ENCODE measurements at places on chromosomes 2 and 18. TPM values are rescaled to one million over a fixed set of nuclear protein-coding genes. Genes with fewer than 3 reads are reported as not detected.

DNA sequence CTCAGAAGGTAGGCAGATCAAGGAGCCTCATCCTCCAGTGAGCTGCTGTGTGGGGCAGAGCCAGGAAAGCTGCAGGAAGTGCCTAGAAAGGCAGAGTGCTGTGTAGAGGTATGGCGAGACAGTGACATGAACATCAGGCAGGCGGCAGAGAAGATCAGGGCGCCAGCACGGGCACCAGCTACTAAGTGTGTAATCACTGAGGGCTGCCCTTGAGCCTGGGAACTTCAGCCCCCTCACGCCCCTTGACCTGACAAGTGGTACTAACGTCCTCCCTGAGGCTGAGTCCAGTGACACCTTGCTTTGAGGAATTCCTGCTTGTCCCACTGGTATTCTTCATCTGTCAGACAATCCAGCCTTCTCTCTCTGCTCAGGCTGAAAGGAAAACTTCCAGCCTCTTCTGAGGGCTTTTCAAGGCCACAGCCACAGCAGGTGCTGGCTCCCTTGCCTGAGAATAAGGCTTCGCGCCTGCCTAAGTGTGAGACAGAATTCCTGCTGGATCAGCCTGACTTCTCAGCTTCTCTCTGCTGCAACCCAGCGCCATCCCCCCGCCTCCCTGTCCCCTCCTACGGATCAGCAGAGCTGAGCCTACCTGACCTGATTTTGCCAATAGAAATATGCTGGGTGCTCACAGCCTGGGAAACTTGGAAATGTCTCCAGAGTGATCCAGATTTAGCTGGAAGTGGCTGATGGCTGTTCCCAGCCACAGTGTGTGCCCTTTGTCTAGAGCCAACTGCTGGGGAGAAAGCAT lies 148.0 kb downstream of the SMAD7 start:
- H3K36me3 ChIP-seq: no peaks in the 10 kb centered on the region
- no peak overlapping the region for H3K4me3 ChIP-seq
- no peak overlapping the region for H3K27ac ChIP-seq
- H3K4me1 ChIP-seq: no peaks in the 10 kb centered on the region
- DNase-seq: peak; percentile 13

DNA sequence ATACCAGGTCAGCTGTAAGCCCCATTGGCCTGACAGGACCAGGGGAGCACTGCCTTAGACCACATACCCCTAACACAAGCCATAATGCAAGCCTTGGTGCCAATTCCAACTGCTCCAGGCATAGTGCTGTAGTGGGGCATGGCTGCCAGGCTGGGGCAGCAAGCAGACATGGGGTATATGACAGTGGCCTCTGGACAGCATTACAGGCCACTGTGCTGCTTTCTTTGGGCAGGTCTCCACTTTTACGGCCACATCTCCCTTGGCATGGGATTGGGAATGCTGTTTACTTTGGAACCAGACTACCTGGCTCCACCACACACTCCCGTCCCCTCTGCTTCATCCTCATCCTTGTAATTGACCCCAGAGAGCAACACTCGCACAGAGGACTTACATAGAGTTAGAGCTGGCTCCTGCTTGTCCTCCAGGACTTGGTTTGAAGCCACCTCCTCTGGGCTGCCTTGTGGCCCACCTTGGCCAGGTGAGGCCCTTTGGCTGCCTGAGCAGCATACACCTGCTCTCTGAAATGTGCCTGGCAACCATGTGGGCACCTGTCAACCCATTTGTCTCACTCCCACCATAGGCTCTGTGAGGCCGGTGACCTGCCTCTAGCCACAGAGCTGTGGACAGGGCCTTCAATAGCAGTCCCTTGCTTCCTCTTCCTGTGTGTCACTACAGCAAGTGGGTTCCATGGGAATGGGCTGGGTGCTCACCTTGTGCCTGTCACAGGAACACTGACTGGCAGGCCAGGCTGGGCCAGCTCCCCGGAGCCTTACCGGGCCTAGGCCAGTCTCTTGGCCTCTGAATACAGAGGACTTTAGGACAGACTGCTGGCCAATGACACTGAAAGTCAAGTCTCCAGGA lies 262.6 kb upstream of the HS6ST1 start:
- no peak for DNase-seq
- no peaks in the 10 kb centered on the region for H3K27me3 ChIP-seq
- no peaks in the 10 kb centered on the region for H3K4me1 ChIP-seq
- no peaks in the 10 kb centered on the region for H3K36me3 ChIP-seq
- no peak overlapping the region for H3K27ac ChIP-seq

Gene CXCR1
- not detected for total RNA-seq

DNA sequence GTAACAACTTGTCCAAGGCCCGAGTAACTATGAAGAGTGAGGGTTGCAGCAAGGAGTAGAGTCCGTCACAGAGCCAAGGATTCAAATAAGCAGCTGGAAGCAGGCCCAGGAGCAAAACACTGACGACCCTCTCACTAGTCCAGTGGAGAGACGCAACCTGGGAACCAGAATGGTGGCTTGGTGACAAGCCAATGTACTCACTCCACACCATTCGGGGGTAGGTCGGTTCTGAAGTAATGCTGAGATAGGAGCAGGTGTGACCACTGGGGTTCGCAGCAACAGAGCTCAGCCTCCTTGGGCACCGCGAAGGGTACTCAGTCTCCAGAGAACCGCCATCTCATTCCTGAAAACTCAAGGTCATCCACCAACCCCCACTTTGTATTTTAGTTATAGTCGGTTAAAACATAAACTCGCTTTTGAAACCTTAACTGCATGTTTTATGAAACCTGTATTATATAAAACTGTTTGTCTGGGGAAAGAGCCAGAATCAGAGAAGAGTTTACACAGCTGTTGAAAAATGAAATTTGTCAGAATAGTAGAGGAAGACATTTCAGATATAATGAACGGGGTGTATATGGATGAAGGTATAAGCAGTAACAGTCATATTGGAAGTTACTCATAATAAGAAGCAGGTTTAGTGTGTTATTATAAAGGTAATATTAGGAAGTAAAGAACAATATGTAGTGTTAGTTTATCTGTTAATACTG lies 8.6 kb downstream of the ANKRD62 start:
- H3K27me3 ChIP-seq: no peaks in the 10 kb centered on the region
- no peaks in the 10 kb centered on the region for H3K36me3 ChIP-seq
- no peak overlapping the region for H3K4me3 ChIP-seq
- H3K4me1 ChIP-seq: no peaks in the 10 kb centered on the region

- H3K4me3 ChIP-seq: no peak overlapping the region
- no peak for DNase-seq
Observed at GRCh38 chr2:175399326-175399725, 217.8 kb upstream of the ATP5MC3 start.

GRCh38 chr18:10432781-10433180 lies 21.7 kb upstream of the APCDD1 start:
- H3K27ac ChIP-seq: no peak overlapping the region
- no peaks in the 10 kb centered on the region for H3K4me1 ChIP-seq
- no peak for DNase-seq
- H3K4me3 ChIP-seq: no peak overlapping the region
- no peaks in the 10 kb centered on the region for H3K27me3 ChIP-seq

DNA sequence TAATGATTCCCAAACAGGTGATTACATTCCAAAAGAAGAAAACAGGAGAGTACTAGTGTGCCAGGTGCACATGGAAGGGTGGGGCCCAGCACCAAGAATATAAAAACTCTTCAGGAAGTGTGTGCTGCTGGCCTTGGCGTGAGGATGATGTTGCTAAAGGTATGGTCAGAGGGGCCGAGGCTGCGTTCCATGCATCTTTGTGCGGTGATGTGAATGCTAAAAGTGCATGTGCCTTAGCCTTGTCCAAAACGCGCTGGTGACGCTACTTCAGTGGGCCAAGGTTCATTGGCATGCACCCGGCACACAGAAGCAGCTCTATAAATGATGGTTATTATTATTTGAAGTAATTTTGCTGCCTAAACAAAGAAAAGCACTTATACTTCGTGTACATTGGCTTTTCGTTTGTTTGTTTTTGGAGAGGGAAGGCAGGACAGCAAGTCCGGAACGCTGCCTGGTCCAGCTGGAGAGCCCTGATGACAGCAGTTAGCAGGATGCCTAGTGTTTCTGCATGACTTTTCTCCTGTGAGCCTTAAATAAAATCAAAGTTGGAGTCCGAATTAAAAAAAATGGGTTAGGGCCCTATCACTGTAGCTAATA lies 2.9 kb downstream of the ALKAL2 start:
- H3K27ac ChIP-seq: no peak overlapping the region
- peaks cover 12% of the 10 kb centered on the region for H3K4me1 ChIP-seq
- DNase-seq: no peak
- H3K27me3 ChIP-seq: no peaks in the 10 kb centered on the region
- no peak overlapping the region for H3K4me3 ChIP-seq
- H3K36me3 ChIP-seq: no peaks in the 10 kb centered on the region

DNA sequence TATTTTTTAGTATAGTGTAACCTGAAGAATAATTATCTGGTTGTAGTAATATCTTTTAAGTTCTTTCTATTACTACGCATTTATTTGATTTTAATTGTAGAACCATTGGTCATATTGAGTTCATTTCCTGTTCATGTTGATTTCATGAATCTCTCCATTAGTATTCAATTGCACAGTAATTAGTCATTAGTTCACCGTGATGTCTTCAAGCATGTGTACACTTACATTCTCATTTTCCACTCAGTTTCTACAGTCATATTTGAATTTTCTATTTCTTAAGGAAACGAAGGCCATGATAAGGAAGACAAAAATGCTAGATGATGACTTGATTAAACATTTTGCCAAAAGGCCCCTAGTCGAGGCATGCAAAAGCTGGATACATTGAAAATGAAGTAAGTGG lies 333.7 kb upstream of the FANCL start:
- H3K4me1 ChIP-seq: no peaks in the 10 kb centered on the region
- no peak overlapping the region for H3K4me3 ChIP-seq
- no peaks in the 10 kb centered on the region for H3K27me3 ChIP-seq
- DNase-seq: no peak

GRCh38 chr2:120857422-120857821 lies 121.8 kb downstream of the GLI2 start:
- no peak for DNase-seq
- no peaks in the 10 kb centered on the region for H3K4me1 ChIP-seq
- no peak overlapping the region for H3K4me3 ChIP-seq
- no peaks in the 10 kb centered on the region for H3K36me3 ChIP-seq

Gene RBKS
- total RNA-seq: 4.0 TPM

GRCh38 chr2:133748007-133748700 lies 179.9 kb upstream of the NCKAP5 start:
- no peaks in the 10 kb centered on the region for H3K27me3 ChIP-seq
- H3K36me3 ChIP-seq: no peaks in the 10 kb centered on the region
- DNase-seq: no peak
- no peak overlapping the region for H3K27ac ChIP-seq

DNA sequence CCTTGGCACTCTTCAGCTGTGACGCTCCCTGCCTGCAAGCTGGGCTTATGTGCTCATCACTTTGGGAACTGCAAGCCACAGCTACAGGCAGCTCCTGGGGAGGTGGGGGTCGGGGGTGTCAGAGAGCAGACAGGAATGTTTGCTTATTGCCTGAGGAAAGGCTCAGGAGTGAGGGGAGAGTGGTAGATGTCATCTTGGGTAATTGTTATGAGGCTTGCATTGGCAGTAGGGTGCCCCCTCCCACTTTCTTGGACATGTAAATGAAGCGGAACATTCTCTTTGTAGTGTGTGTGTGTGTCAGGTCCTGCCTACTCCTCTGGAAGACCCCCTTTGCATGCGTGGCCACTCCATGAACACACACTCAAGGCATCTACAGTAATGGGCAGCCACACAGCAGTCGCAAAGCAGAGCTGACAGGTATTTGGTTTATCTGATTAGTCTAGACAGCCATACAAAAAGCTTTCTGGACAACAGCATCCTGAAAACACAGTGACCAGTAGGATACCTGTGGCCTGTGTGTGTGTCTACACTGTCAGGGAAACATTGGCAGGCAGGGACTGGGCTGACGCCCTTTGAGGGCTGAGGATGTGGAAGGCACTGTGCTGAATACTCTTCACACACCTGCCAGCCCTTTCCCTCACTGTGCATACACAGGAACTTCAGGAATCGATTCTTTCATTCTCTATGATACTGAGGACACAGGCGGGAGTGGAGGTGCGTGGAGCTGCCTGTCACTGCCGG lies 17.1 kb upstream of the MC2R start:
- H3K4me1 ChIP-seq: no peaks in the 10 kb centered on the region
- no peak overlapping the region for H3K27ac ChIP-seq
- DNase-seq: no peak

- H3K4me1 ChIP-seq: no peaks in the 10 kb centered on the region
- H3K27ac ChIP-seq: no peak overlapping the region
- H3K27me3 ChIP-seq: no peaks in the 10 kb centered on the region
- DNase-seq: no peak
Observed at GRCh38 chr18:56019908-56020307, 431.9 kb upstream of the TCF4 start.

Gene ZEB2
- 106 TPM for total RNA-seq

DNA sequence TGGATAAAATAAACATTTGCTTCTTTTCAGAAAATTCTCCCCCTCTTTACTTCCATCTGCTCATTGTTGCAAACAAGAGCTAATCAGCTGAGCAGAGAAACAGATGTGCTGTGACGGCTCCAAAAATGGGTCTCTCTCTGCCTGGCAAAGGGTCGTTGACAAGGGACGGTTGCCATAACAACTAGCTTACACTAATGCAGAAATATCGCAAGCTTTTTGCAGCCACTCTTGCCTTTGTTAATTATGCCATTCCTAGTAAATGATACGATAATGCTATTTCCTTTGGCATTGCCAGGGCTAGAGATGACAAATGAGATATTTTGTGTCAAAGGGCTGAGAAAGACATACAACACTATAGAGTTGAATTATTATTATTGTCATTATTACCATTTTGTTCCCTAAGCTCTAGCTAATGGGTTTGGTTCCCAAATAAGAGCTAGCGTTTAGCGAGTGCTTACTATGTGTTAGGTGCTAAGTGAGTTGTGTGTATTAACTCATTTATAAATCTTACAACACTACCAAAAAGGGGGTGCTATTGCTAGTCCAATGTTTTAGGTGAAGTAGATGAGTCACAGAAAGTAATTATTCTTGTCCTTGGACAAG lies 46.8 kb downstream of the MYO3B start:
- no peak overlapping the region for H3K27ac ChIP-seq
- DNase-seq: no peak
- no peak overlapping the region for H3K4me3 ChIP-seq
- H3K4me1 ChIP-seq: no peaks in the 10 kb centered on the region
- H3K27me3 ChIP-seq: no peaks in the 10 kb centered on the region

- H3K27me3 ChIP-seq: no peaks in the 10 kb centered on the region
- DNase-seq: peak; percentile 87
- no peaks in the 10 kb centered on the region for H3K4me1 ChIP-seq
- H3K36me3 ChIP-seq: no peaks in the 10 kb centered on the region
- peak within 1 kb of the TSS; percentile 62 for H3K4me3 ChIP-seq
Observed at GRCh38 chr2:85611705-85612587, at the start of gene C2orf68. Gene C2orf68 (minus strand): TSS chr2:85612066. CDS start chr2:85611984, 82 bp downstream.

DNA sequence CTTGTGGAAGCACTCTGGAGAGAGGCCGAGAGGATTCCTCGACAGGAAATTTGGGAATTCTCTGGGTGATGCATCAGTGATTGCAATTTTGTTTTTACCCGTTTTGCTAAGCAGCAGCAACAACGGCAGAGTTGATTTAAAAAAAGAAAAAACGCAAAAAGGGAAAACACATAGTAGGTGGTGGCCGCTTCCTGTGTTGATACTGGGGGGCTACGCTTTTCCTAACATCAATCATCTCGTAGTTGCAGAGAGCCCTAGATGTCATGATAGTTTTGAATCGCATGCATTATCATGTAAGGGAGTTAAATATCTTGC lies 271 bp upstream of the RBM43 start:
- no peak for DNase-seq
- no peaks in the 10 kb centered on the region for H3K4me1 ChIP-seq
- peak overlapping the region; percentile 55 for H3K4me3 ChIP-seq
- H3K27me3 ChIP-seq: no peaks in the 10 kb centered on the region
- peak overlapping the region; percentile 98 for H3K27ac ChIP-seq
- H3K36me3 ChIP-seq: no peaks in the 10 kb centered on the region
